ENCODE measurements at places on chromosomes 12 and 14.

DNA sequence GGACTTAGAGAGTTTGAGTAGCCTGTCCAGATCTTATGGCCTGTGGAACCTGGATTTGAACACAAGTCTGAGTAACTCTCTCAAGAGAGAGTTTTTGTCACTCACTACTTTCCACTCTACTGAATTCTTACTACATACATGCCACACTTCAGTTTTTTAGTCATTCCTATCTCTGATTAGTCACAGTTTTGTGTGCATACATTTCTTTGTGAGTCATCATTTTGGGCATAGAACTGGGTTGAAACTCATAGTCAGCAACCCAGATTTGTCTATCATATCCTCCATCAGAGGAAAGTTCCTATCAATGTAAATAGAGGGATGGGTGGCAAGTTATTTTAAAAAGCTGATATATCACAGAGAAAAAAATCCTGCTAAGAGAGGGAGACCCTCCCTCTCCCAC lies 42.9 kb downstream of the FLRT2 start:
- no peak for DNase-seq

GRCh38 chr14:99732436-99733210 lies 48.5 kb downstream of the CYP46A1 start:
- DNase-seq, result no peak

DNA sequence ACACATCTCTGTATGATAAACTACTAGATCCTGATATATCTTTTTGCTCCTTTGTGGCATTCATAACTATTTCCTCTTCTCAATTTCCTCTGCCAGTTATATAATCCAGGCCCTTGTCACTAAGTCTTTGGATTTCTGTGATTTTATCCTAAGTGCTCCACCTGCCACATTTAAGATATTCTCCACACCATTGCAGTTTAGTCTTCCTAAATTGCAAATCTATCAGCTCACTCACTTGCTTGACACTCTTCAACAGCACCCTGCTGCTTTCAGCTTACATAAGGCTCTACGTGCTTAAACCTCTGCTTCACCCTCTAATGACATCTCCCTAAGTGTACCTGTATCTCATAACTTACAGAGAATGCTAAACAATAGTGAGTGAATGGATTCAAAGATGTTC lies 1032.2 kb upstream of the SEL1L start:
- no peak for DNase-seq

GRCh38 chr14:81273961-81274575 lies 53.3 kb upstream of the GTF2A1 start:
- DNase-seq, result no peak

GRCh38 chr12:124352839-124353238 lies 57.9 kb downstream of the RFLNA start:
- DNase-seq, result no peak

DNA sequence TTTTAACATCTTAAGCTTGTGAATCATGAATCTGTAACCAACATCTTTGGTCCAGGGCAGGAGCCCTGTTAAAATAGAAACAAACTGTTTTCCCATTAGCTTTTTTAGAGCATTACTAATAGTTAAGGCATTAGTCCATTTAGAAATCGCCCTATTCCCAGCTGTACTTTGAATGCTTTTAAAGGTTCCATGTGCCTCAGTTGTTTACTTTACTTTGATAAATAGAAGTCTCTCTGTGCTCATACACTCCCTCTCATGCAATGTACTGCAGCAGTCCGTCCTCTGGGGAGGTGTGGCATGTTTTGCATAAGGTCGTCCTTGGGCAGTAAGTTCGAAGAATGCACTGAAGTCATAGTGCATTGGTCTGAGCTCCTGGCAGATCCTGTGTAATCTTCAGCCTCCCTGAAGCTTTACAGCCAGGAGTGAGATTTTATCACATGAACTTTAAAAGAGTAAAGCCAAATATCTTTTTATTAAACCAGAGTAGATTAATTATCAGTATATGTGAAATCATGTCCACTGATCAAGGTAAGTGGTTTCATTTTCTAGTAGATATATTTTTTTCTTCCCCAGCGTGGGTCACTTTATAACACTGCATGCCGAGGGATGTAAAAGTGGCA lies 134.7 kb downstream of the FGD4 start:
- peak; percentile 58 for DNase-seq

- DNase-seq, result no peak
These were observed 117.1 kb downstream of the PRKCH start for GRCh38 chr14:61438497-61438859.

DNA sequence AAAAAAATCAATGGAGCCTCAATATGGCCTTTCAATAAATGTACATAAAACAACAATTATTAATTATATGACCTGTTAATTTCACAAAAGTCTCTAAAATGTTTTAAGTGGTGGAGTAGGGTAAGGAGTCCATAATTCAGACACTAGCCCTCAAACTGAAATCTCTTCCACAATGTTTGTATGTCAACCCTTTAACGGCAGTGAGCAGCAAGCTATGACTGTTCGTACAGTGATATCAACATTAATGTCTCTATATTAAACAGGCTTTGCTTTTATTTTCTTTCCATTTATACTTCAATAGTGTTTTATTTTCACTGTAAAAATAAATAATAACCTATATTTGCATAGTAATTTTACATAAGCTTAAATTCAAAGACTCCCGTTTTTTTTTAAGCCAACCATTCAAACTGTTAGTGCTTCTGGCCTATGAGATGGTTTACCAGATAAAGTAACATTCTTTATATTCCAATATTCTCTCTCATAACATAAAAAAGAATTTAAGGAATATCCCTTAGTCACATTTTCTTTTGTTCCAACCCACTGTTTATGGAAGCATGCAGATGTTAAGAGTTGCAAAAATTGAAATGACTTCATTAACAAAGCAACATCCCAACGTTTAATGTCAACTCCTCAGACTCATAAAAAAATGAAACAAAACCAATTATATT lies 2.3 kb downstream of the CDK17 start:
- DNase-seq, result no peak

GRCh38 chr12:122932207-122932606 lies 34.1 kb downstream of the ABCB9 start:
- DNase-seq, result no peak

DNA sequence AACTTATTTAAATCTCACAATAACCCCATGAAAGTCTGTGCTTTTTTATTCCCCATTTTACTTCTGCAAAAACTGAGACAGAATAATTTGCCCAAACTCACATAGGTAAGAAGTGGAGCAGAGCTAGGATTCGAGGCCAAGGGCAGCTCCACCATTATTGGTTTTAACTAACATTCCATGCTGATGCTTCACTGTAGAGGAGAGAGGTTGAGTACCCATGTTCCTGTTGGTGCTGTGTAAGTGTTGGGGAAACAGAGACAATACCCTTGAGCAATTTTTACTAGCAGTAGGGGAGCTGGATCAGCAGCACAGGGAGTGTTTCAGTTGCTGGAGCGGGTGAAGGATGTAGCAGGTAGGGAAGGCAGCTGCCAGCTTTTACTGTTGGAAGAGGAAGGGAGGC lies 21.1 kb downstream of the RASSF8 start:
- DNase-seq, result no peak

DNA sequence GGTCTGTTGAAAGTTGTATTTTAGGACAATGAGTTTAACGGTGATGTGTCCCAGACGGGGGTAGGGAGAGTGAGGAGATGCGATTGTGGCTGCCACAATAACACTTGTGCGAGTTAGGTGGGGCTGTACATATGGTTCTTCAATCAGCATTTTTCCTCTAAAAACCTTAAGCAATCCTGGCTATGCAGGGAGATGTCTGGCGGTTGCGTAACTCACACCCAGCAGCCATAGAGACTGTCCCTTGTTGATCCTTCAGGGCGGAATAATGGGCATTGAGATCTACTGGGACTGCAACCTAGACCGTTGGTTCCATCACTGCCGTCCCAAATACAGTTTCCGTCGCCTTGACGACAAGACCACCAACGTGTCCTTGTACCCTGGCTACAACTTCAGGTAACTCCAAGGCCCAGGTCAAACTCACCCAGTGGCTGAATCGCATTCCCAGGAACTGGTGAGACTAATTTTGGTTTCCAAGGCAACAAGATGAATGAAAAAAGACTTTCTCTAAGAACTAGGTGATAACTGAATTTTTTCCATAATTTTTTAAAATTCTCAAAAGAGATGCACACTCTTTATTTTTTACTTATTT lies 34.6 kb downstream of the P2RX7 start:
- no peak for DNase-seq

DNA sequence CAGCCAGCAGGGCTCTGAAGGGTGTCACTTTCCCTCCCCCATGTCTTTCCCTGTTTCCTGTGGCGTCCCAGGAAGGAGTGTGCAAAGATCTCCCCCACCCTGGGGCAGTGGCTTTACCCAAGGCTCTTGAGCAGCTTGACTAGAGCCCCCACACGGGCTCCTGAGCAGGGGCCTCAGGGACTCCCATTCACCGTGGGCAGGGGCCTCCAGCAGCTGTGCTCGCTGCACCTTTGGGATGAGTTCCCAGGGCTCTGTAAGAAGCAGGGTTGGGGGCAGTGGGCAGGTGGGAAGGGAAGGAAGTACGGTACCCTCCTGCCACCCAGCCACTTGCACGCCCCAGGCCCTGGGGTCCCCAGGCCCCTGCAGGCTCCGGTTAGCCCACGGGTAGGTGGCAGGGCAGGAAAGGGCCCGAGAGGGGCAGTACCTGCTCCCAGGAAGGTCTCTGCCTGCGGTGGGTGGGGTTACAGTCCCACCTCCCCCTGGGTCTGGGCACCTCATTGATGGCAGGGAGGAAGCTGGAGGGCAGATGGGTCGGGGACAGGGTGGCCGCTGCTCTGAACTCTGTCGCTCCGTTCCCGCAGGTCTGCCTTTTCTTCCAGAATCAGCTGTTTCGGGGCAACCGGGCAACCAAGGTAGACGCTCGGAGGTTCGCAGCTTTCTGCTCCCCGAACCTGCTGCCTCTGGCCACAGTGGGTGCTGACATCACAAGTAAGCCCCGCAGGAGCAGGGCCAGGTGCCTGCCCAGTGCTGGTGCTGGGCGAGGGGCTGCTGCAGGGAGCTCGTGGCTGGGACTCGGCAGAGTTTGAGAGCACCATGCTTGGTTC lies 13.0 kb downstream of the ASPG start:
- DNase-seq, result no peak

DNA sequence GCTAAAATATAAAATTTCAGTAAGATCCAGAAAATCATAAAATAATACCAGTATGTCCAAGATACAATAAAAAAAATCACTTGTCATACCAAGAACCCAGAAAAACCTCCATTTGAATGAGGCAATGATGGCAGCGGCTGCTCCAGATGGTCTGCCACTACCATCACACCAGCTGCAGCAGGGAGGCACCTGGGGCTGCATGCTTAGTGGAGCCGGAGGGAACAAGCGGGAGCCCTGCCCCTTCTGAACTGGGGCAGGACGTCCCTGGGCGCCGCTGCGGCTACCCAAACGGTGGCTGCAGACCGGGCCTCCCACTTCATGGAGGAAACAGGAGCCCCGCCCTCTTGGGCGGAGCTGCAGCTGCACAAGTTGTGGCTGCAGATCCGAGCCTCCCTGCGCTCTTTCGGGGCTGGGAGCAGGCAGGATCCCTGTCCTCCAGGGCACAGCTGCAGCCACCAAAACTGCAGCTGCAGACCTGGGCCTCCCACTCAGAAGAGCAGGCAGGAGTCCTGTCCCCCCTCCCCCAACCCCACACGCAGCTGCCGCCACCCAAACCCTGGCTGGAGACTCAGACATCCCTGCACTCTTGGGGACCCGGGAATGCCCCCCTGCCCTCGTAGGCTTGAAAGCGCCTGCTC lies 36.1 kb upstream of the OR5AU1 start:
- DNase-seq, result peak; percentile 75

DNA sequence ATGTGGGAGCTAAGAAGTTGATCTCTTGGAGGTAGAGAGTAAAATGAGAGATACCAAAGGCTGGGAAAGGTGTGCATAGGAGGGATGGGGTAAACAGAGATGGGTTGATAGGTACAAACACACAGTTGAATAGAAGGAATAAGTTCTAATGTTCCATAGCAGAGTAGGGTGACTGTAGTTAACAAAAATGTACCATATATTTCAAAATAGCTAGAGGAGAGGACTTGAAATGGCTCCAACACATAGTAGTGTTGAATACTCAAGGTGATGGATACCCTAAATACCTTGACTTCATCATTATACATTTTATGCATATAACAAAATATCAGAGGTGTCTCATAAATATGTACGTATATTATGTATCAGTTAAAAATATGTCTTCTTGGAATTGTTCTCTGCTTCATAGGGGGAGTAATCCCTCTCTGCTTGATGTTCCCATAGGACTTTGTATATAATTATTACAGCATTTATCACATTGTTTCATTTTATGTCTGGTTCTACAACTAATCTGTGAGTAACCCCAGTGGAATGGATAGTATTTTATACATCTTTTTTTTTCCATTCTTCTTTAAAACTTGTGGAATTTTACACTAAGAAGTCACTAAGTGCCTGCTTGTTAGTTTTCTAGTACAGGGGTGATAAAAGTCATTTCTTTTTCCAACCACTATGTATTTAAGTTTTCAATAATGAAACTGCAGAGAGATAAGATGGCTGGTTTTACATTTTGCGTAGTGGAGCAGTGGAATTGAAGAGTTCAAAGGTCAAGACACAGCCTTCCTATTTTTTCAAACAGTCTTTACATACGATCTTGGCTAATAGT lies 1940.0 kb upstream of the SEL1L start:
- DNase-seq, result no peak

GRCh38 chr14:66135831-66136230 lies 350.3 kb upstream of the CCDC196 start:
- DNase-seq, result no peak

GRCh38 chr14:70555890-70556289 lies 21.1 kb upstream of the ADAM20 start:
- DNase-seq, result no peak

GRCh38 chr12:85029456-85029855 lies 6.6 kb downstream of the TSPAN19 start:
- DNase-seq, result peak; percentile 10

- DNase-seq, result no peak
These were observed 3.8 kb downstream of the SIX4 start for GRCh38 chr14:60720391-60720790.

- DNase-seq, result no peak
These were observed 4.4 kb downstream of the RNF10 start for GRCh38 chr12:120538281-120539156.

DNA sequence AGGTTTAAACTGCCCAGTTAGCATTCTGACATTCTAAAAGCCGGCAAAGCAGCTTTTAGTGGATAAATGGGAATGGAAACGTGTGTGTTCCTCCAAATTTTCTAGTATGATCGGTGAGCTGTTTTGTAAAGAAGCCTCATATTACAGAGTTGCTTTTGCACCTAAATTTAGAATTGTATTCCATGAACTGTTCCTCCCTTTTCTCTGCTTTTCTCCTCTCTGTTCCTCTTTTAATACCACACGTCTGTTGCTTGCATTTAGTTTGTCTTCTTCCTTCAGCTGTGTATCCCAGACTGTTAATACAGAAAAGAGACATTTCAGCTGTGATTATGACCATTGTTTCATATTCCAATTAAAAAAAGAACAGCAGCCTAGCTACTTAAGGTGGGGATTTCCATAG lies 10.7 kb downstream of the DYRK2 start:
- DNase-seq, result no peak

Data from HEK293T (cell line).